ENCODE measurements at places on chromosomes 12 and 14.

- DNase-seq: no peak
Observed at GRCh38 chr14:72721083-72721482, 172.8 kb downstream of the DPF3 start.

- no peak for DNase-seq
Observed at GRCh38 chr14:96624661-96625425, 122.7 kb downstream of the PAPOLA start.

GRCh38 chr12:70919176-70919575, 1.4 kb downstream of the PTPRR start:
- DNase-seq: no peak

DNA sequence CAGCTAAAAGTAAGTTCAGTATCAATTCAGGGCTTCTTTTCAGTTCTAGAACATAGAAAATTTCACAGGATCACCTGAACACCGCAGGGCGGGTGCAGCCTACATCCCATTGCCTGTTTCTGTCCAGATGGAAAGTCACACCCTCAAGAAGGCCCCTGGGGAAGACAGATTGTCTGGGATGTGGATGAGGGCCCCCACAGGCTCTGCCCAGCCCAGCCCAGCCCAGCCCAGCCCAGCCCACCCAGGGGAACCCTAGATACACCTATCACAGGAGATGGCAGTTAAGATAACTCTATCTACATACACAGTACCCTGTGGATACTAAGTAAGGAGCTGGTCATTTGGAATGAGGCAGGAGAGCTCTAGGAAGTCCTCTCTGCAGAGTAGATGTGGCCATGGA, 68.4 kb downstream of the DPF3 start:
- no peak for DNase-seq

- DNase-seq: no peak
Observed at GRCh38 chr14:91112194-91112593, 1.7 kb upstream of the DGLUCY start.

- no peak for DNase-seq
Observed at GRCh38 chr12:45629292-45629691, 100.2 kb upstream of the ARID2 start.

GRCh38 chr14:33897382-33897781, 53.5 kb downstream of the EGLN3 start:
- no peak for DNase-seq

GRCh38 chr14:22796087-22796707, 19.0 kb downstream of the SLC7A7 start:
- no peak for DNase-seq

GRCh38 chr14:96666088-96666487, 131.1 kb upstream of the VRK1 start:
- no peak for DNase-seq

All from AG08395 (cell line).